ENCODE measurements at places on chromosomes 4 and X.

- no peak for DNase-seq
Measured at GRCh38 chr4:138049355-138049754, 192.8 kb downstream of the SLC7A11 start.

DNA sequence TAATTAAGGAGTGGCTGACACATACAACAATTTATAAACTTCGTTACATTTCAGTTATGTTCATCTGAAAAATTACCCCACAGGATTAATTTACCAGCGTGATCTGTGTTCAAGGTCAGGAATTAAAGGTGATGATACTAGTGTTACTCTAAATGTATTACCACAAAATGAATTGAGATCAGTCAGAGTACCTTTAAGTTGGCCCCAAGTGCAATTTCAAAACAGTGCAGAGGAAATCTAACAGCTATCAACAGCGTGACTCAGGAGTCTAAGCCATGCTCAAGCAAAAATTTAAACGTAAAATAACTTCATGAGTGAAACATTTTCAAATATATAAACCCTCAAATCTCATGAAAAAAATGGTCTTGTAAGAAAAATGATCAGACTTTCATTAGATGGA lies 18.7 kb downstream of the ANTXR2 start:
- no peak for DNase-seq

- DNase-seq, result no peak
Measured at GRCh38 chr4:7733801-7734650, 205.6 kb downstream of the AFAP1 start.

DNA sequence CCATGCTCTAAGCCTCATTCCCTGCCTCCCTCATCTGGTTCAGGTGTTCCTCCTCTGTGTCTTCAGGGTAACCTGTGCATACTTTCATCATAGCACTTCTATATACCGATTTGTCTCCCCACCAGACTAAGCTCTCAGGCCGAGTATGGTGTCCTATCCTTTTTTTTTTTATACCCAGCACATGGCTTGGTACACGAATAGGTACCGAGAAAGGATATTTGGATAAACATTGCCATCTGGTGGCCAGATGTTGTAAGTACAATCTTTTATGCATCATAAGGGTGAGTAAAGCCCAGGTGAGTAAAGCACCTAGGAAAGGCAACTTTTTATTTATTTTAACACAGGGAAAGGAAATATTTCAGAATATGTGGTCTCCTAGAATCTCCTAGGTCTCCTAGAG lies 68.4 kb downstream of the MID2 start:
- DNase-seq, result no peak

- DNase-seq, result no peak
Measured at GRCh38 chr4:23337292-23337691, 552.6 kb downstream of the PPARGC1A start.

GRCh38 chr4:10891866-10892265 lies 207.3 kb upstream of the CLNK start:
- no peak for DNase-seq

- DNase-seq, result no peak
Measured at GRCh38 chrX:57156397-57157049, 19.3 kb upstream of the SPIN2A start.

GRCh38 chrX:10078266-10078665 lies 78.5 kb upstream of the CLCN4 start:
- DNase-seq, result no peak

DNA sequence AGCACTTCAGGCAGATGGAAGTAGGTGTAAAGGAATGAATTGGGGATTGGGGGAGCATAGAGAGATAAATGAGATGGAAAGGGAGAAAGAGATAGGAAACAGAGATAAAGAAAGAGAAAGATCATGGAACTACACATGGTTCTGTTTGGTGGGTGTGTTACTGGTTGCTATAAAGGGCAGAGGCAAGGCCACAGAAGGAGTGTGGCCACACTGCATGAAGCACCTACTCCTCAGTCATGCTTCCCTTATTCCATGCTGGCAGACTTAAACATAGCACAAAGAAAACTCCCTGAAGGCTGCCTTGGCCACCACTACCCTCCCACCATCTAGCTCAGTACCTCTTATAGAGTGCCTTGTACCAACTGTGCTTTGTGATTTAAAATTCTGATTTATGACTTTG lies 56.9 kb downstream of the OPHN1 start:
- DNase-seq, result no peak

DNA sequence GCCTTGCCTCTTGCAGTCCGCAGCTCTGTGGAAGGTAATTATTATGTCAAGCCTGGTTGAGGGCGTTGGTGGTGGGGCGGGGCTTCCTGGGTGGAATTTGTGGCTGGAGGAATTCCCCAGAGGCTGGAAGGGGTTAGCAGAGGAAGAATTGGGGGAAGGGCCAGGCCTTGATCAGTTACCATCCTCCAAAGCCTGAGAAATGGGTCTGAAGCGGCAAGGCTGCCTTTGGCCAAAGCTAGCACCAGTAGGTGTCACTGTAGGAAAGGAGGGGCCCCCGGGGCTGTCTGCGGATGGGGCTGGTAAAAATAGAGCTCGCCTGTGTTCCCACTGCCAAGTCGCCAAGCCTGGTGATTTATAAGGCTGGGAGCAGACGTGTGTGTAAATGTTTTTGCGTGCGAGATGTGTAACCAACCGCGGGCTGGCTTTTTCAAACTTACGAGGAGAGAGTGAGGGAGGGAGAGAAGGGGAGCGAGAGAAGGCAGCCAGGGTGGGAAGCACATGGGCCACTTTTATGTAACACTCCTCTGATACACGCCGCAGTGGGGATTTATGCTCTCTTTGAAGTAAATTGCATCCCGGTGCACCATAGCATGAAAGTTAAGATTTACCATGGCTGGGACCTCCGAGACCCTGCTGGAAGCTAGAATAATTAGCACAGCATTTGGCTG lies 367.0 kb downstream of the BCOR start:
- peak; percentile 37 for DNase-seq

DNA sequence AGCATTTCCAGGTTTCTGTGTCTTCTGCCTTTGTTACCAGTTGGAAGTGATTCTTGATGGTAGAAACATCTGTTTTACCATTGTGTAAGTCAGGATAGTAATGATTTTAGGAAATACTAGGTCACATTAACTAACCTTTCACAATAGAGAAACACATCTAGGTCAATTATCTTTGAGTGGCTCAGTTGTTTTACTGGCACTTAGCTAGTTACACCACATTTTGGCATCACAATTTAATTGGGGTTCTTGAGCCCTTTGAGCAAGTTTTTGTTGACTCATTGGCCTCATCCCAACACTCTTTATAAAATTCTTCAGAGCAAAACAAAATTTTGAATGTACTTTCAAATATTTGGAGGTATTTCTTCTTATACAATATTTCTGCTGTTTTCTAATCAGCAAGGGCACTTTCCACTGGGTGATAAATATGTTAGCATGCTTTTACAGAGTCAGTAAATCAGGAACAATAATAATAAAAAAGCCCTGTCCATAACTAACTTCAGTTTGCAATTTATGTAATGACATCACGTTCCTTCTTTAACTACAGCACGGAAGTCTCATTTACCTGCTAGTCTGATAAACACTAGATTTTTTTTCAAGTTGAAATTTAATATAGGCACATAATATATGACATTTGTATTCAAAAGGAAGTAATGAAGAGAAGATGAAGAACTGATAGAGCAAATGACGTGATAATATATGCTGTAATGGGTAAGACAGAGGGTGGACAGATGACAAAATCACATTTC lies 64.8 kb upstream of the GK2 start:
- no peak for DNase-seq

GRCh38 chr4:135672202-135672601 lies 1470.6 kb upstream of the PABPC4L start:
- no peak for DNase-seq

DNA sequence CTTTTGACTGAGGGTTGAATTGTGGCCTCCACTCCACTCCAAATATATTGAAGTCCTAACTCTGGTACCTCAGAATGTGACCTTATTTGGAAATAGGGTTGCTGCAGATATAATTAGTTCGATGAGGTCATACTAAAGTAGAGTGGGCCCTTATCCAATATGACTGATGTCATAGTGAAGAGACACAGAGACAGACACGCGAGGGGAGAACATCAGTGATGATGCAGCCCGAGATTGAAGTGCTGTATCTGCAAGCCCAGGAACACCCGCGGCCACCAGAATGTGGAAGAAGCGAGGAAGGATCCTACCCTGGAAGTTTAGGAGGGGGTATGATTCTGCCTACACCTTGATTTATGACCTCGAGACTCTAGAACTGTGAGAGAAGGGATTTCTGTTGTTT lies 279.0 kb downstream of the ANKRD50 start:
- no peak for DNase-seq

GRCh38 chrX:138775517-138775916 lies 64.0 kb upstream of the FGF13 start:
- no peak for DNase-seq

- DNase-seq, result no peak
Measured at GRCh38 chrX:23745786-23746185, 2.7 kb upstream of the ACOT9 start.

All from anterior cingulate cortex (tissue), 58 donors.